Testis (tissue), 5 donors: ENCODE measurements at places on chromosomes 2 and 18. TPM values are rescaled to one million over a fixed set of nuclear protein-coding genes. Genes with fewer than 3 reads are reported as not detected.

LIMS2 gene
- total RNA-seq, result 19.0 TPM

APCDD1 gene
- total RNA-seq, result 10.8 TPM

ALK gene
- 2.1 TPM for total RNA-seq

- DNase-seq, result no peak
- H3K4me3 ChIP-seq, result no peak overlapping the region
- H3K36me3 ChIP-seq, result no peaks in the 10 kb centered on the region
- no peaks in the 10 kb centered on the region for H3K4me1 ChIP-seq
Measured at GRCh38 chr2:231298091-231298490, 97.4 kb upstream of the B3GNT7 start.

GRCh38 chr2:199833525-199833924 lies 17.5 kb downstream of the FTCDNL1 start:
- H3K27me3 ChIP-seq, result no peaks in the 10 kb centered on the region
- no peak overlapping the region for H3K4me3 ChIP-seq
- H3K27ac ChIP-seq, result no peak overlapping the region
- DNase-seq, result no peak
- H3K4me1 ChIP-seq, result no peaks in the 10 kb centered on the region

GRCh38 chr18:25248755-25249154 lies 103.2 kb downstream of the ZNF521 start:
- H3K4me3 ChIP-seq, result no peak overlapping the region
- no peak for DNase-seq
- H3K27me3 ChIP-seq, result no peaks in the 10 kb centered on the region
- H3K36me3 ChIP-seq, result no peaks in the 10 kb centered on the region
- H3K27ac ChIP-seq, result no peak overlapping the region

DNA sequence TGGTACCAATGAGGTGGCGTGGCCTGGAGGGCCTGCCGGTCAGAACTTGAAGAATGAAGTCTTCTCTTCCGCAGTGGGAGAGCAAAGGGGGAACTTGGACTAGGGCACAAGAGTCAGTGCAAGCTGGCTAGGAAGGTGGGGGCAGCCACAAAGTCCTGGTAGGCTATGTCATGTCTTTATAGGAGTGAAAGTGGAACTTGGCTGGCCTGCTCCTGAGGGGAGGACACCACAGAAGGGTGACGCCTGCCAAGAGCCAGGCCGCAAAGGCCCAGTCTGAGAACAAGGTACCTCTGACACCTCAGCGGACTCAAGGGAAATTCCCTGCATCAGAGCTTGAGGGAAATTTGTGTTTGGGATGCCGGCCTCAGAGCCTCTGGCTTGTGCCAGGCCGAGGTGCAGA lies 32.2 kb upstream of the MAP3K20 start:
- no peak overlapping the region for H3K27ac ChIP-seq
- DNase-seq, result no peak
- H3K4me1 ChIP-seq, result no peaks in the 10 kb centered on the region
- no peaks in the 10 kb centered on the region for H3K27me3 ChIP-seq
- no peaks in the 10 kb centered on the region for H3K36me3 ChIP-seq

GRCh38 chr2:22801071-22801470 lies 583.9 kb upstream of the KLHL29 start:
- no peak overlapping the region for H3K27ac ChIP-seq
- H3K27me3 ChIP-seq, result no peaks in the 10 kb centered on the region
- H3K4me3 ChIP-seq, result no peak overlapping the region

DNA sequence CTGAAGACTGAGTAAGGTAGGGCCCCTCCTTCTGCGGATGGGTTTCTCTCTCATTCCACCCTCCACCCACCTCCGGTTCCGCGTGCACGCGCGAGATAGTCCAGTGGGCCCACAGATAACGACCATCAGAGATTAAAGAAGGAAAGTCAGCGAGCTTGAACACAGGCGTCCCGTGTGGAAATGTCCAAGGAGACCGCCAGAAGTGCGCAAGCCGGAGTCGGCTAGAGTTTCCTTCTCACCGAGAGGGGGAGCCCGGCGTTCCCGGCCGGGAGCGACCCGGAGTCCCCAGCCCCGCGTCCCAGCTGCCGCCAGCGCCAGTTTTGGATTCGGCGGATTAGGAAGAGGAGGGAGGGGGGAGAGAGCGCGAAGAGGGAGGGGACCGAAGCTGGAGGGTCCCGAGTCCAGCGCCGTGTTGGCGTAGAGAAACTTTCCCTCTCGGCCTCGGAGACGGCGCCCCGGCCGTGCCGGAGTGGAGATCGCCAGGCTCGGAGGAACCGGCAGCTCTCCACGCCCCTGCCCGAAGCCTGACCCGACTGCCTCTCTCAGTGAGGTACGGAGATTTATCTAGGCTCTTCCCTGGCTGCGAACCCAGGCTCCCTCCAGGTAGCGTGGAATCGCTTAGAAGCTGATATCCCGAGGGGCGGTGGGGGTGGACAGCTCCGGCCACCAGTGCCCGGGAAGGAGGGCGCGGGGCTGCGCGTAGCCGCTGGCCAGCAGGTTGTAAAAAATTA lies at the start of gene GULP1:
Gene GULP1 (plus strand): TSS at position 258 of the 731 bp plus-strand sequence. CDS start 185,829 bp downstream, outside the sequence.
- peak; percentile 81 for DNase-seq
- peak within 1 kb of the TSS; percentile 94 for H3K27ac ChIP-seq
- H3K36me3 ChIP-seq, result no peaks in the 10 kb centered on the region
- peak within 1 kb of the TSS; percentile 75 for H3K4me3 ChIP-seq
- H3K27me3 ChIP-seq, result no peaks in the 10 kb centered on the region
- peaks cover 24% of the 10 kb centered on the region for H3K4me1 ChIP-seq

GRCh38 chr18:13175754-13176210 lies 42.8 kb upstream of the LDLRAD4 start:
- H3K4me3 ChIP-seq, result no peak overlapping the region
- H3K4me1 ChIP-seq, result no peaks in the 10 kb centered on the region
- no peak overlapping the region for H3K27ac ChIP-seq
- no peaks in the 10 kb centered on the region for H3K36me3 ChIP-seq
- H3K27me3 ChIP-seq, result no peaks in the 10 kb centered on the region

DNA sequence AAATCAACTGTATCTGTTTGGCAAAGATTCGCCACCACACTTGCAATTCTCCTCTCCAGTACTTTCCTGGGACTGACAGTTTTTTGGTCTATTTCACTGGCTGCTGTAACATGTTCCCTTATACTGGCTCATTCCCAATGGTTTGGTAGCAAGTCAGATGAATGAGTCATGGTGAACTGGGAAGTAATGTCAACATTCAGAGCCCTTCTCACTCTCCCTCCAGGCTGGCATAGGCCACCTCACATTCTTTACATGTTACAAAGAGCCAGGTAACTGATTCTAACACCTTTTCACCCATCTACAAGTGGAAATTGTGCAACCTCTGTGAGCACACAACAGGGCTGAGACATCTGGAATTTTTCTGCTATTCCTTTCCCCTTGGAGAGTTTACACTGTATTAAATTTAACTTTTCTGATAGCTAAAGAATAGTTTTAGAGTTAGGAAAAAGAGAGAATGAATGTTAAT lies 111.3 kb upstream of the TLK1 start:
- peak overlapping the region; percentile 42 for H3K27ac ChIP-seq
- H3K27me3 ChIP-seq, result no peaks in the 10 kb centered on the region
- H3K4me1 ChIP-seq, result peaks cover 22% of the 10 kb centered on the region
- DNase-seq, result peak; percentile 24
- no peak overlapping the region for H3K4me3 ChIP-seq
- no peaks in the 10 kb centered on the region for H3K36me3 ChIP-seq

DNA sequence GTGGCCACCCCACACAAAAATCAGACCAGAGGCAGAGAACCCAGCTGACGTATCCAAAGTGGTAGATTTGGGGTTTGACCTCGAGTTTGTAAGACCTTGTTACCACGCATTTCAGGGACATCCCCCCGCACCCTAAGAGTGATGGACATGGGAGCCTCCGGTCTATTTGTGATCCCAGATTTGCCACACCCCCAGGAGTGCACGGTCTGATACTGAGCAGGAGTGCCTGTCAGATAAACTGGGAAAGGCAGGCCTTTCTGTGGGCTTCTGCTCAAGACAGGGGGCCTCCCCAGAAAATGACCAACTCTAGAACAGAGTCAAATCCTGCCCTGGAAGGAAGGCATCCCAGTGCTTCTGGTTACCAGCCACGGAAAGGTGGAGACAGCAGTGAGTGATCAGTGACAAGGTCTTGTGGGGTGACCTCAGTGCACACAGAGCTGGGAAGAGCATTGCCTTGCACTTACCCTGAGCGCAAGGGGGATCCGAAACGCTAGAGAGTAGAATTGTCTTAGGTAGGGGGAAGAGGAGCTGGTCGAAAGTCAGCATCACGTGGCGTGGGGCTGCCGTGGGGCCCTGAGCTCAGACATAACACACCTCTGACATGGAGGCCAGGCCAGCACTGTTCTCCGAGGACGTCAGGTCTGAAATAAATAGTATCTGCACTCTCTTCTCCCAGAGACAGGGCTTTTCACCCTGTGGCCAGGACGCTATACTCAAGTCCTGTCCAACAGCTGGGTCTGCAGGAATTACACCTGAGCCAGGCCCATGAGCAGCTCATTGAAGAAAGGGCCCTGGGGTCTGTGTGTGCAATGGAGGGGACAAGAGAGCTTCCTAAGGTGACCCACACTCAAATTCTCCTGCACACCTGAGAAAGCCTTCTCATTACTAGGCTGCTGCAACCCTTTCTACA lies 242.4 kb upstream of the SALL3 start:
- H3K4me3 ChIP-seq, result no peak overlapping the region
- no peak overlapping the region for H3K27ac ChIP-seq
- DNase-seq, result no peak
- H3K27me3 ChIP-seq, result no peaks in the 10 kb centered on the region
- H3K36me3 ChIP-seq, result no peaks in the 10 kb centered on the region

GRCh38 chr2:151520976-151521375 lies 111.3 kb downstream of the RIF1 start:
- no peaks in the 10 kb centered on the region for H3K4me1 ChIP-seq
- no peak overlapping the region for H3K4me3 ChIP-seq
- H3K27me3 ChIP-seq, result no peaks in the 10 kb centered on the region
- H3K27ac ChIP-seq, result no peak overlapping the region
